ENCODE measurements at places on chromosomes 7 and 10. TPM values are rescaled to one million over a fixed set of nuclear protein-coding genes. Genes with fewer than 3 reads are reported as not detected.

Gene LIPM
- total RNA-seq, result not detected

Gene PNPLA8
- total RNA-seq, result 0.87 TPM

Gene LEP
- total RNA-seq, result not detected

Gene EN2
- not detected for total RNA-seq

Gene NEUROD6
- total RNA-seq, result not detected

Gene PILRB
- 141 TPM for total RNA-seq

Gene POU6F2
- not detected for total RNA-seq

Gene EBF3
- total RNA-seq, result 0.58 TPM

Gene KEL
- total RNA-seq, result 1.5 TPM

Gene PLPP4
- total RNA-seq, result not detected

Gene MYOF
- total RNA-seq, result 111 TPM

Gene AGAP3
- 41.9 TPM for total RNA-seq

Gene NPSR1
- not detected for total RNA-seq

Gene NPM3
- 24.6 TPM for total RNA-seq

Gene CYP2E1
- not detected for total RNA-seq

Gene TRAPPC14
- 23.3 TPM for total RNA-seq

Gene EXOSC1
- 30.6 TPM for total RNA-seq

Gene AS3MT
- total RNA-seq, result not detected

Gene ITGA8
- 1.7 TPM for total RNA-seq

Gene PNLIPRP3
- total RNA-seq, result 1.3 TPM

Gene ATOH7
- total RNA-seq, result not detected

Gene ANKRD61
- total RNA-seq, result not detected

Gene SAP25
- not detected for total RNA-seq

Gene C10orf62
- total RNA-seq, result not detected

Gene MMRN2
- 12.9 TPM for total RNA-seq

Gene CHRM2
- total RNA-seq, result 4.1 TPM

Gene KLF14
- not detected for total RNA-seq

Gene PPP1R17
- total RNA-seq, result not detected

Gene ACTL6B
- not detected for total RNA-seq

Gene COL26A1
- total RNA-seq, result 0.55 TPM

Gene OR13A1
- total RNA-seq, result not detected

Gene RINT1
- 15.8 TPM for total RNA-seq

Gene BTBD16
- not detected for total RNA-seq

Gene OR2A5
- total RNA-seq, result not detected

Gene SPOCK2
- total RNA-seq, result 31.7 TPM

Gene ZNF804B
- total RNA-seq, result not detected

Gene PGAM1
- 98.6 TPM for total RNA-seq

Gene INSYN2A
- not detected for total RNA-seq

Gene UNC5B
- total RNA-seq, result 42.9 TPM

Gene CALML3
- total RNA-seq, result not detected

Gene ADRA2A
- not detected for total RNA-seq

Gene LRRTM3
- total RNA-seq, result not detected

Gene NPTX2
- total RNA-seq, result 1.4 TPM

Gene HTR5A
- not detected for total RNA-seq

Gene MKLN1
- total RNA-seq, result 24.5 TPM

Gene SPDYE9
- total RNA-seq, result not detected

Gene SORCS1
- 2.3 TPM for total RNA-seq

Gene TDRD1
- not detected for total RNA-seq
